ENCODE measurements at places on chromosomes 4 and X.
A peak's percentile ranks its signal among the peaks of the same experiment; 100 is the strongest.

GRCh38 chr4:137949746-137950145, 292.4 kb downstream of the SLC7A11 start:
- no peak for DNase-seq

- DNase-seq, result no peak
Observed at GRCh38 chr4:52877694-52878093, 15.6 kb downstream of the RASL11B start.

- no peak for DNase-seq
Observed at GRCh38 chr4:167079762-167080161, 154.5 kb downstream of the SPOCK3 start.

DNA sequence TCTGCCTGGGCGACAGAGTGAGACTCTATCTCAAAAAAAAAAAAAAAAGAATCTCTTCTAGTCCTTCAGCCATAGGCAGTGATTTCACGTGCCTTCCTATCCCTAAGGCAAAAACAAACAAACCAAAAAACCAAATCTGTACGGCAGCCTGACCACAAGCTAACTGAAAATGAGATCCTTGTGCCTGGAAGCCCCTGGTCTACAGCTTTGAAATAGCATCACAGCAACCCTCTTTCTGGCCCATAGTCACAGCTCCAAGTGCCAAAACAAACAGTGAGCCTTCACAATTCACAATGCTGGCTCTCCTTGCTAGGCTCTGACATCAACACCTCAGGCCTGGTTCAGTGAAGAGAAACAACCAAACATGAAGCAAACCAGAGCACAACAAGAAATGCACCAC, 46.1 kb downstream of the TMEM150C start:
- DNase-seq, result no peak

- DNase-seq, result no peak
Observed at GRCh38 chr4:4990857-4991540, 28.3 kb downstream of the CYTL1 start.

GRCh38 chrX:132470831-132471230, 18.0 kb downstream of the MBNL3 start:
- DNase-seq, result no peak

GRCh38 chr4:56757821-56758411, 63.6 kb downstream of the SPINK2 start:
- DNase-seq, result peak; percentile 65

GRCh38 chrX:47232803-47233332, at the start of gene USP11:
Gene USP11 (plus strand): TSS chrX:47233009. CDS start chrX:47233044, 35 bp downstream.
- peak; percentile 29 for DNase-seq

GRCh38 chrX:24145303-24146186, 4.0 kb upstream of the ZFX start:
- DNase-seq, result no peak

- no peak for DNase-seq
Observed at GRCh38 chr4:155789982-155790381, 31.2 kb downstream of the GUCY1B1 start.

- no peak for DNase-seq
Observed at GRCh38 chr4:85798012-85798770, 323.2 kb downstream of the ARHGAP24 start.

- no peak for DNase-seq
Observed at GRCh38 chr4:90979556-90979955, 852.4 kb downstream of the CCSER1 start.

DNA sequence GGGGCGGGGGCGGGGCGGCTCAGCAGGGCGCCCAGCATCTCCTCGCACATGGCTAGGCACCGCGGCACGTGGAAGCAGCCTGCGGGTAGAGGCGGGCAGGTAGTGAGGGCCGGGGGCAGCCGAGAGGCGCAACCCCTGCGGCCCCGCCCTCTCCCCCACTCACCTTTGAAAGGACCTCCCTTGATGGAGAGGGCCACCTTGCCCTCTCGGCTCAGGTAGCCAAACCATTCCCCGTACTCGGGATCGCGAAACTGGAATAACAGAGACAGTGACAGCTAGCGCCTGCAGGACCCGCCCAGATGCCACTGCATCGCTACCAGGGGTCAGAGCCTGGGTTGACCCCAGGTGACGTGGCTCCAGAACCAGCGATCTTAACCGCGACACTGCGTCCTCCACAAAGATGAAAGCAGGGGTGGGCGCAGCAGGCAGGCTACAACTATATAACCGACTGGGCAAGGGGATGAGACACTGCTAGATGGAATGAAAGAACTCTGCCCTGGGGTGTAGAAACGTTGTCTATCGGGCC, 552 bp upstream of the NAA10 start:
- DNase-seq, result no peak

DNA sequence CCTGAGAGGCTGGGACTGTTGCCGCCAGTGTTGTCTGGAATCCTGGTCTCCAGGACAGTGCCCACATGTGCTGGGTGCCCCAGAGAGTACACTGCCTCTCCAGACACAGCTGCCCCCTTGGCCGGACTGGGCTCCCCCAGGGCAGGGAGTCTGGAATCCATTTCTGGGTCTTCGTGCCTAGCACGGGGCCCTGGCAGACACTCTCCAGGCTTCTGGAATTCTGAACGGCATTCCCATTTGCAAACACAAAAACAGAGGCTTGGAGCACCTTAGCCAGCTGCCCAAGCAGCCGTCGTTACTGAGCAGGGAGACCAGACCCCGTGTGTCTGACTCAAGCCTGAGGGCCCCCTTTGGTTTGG, 20.8 kb downstream of the HMX1 start:
- no peak for DNase-seq

DNA sequence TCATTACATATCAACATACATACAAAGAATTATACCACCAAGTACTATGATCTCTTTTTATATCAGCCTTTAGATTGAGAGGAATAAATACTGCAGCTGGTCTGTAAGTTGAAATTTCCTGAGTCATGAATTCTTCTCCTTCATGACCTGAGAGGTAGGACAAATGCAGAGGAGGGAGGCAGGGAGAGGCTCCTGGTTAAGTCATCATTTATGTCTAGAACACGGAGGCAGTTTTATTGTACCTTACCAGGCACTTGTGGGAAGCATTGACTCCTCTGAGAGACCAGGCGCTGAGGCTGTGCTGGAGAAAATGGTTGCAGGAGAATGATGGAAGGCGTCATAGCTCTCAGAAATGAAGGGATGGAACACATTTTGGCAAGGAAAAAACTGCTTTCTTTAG, 12.5 kb upstream of the CASK start:
- no peak for DNase-seq

GRCh38 chr4:184383497-184384055, 90.8 kb downstream of the IRF2 start:
- no peak for DNase-seq

DNA sequence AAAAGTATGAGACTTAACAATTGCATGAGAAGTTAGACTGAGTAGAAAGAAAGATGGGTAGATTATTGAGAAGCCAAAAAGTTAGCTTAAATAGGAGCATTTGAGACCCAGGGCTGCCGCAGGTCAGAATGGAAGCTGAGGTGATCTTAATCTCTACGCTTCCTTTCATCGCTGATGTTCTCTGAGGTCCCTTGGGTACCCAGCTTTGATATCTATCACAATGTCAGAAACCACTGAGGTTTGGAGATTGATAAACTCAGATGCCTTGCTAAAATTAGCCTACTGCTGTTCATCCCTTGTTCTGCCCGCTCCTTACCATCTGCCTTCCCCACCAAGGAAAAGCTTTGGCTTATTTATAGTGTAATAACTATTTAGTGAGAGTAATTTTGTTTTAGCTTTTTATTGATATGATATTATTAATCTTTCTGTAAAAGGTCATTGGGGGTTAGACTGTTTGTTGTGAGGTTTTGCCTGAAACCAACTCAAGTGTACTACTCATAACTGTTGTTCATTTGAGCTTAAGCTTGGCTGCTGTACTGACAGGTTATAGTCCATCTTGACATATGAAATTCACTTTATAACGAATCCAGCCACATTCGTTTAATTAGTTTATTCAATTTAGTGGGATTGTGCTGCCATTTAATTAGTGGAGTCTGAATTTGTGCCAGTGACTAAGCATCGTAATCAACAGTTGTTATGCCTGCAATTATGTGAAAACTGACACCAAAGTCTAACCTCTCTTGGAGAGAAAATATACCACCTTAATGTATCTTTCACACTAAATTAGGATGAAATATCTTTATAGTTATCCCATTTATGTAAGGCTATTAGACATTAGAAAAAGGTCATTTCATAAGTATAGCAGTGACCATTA, 15.1 kb downstream of the MCUB start:
- DNase-seq, result no peak

DNA sequence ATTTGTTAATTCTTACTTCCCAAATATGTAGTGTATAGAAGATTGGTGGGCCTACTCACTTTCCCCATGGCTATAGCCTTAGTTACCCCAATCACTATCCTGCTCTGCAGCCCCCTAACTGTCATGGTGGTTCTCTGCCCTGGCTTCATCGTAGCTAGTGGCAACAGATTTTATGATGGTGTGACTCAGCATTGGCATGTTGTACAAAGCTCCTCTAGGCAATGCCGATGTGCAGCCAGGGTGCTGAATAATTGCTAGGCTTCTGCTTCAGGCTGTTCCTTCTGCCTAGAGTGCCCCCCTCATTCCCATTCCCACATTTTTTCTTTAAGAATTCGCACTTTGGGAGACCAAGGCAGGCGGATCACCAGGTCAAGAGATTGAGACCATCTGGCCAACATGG, 35.2 kb downstream of the AFF2 start:
- no peak for DNase-seq

GRCh38 chr4:100189820-100190642, at the start of gene DDIT4L:
Gene DDIT4L (minus strand): TSS chr4:100190468. CDS start chr4:100189983, 485 bp downstream.
- no peak for DNase-seq

- DNase-seq, result no peak
Observed at GRCh38 chrX:11100281-11101035, 10.7 kb upstream of the HCCS start.

DNA sequence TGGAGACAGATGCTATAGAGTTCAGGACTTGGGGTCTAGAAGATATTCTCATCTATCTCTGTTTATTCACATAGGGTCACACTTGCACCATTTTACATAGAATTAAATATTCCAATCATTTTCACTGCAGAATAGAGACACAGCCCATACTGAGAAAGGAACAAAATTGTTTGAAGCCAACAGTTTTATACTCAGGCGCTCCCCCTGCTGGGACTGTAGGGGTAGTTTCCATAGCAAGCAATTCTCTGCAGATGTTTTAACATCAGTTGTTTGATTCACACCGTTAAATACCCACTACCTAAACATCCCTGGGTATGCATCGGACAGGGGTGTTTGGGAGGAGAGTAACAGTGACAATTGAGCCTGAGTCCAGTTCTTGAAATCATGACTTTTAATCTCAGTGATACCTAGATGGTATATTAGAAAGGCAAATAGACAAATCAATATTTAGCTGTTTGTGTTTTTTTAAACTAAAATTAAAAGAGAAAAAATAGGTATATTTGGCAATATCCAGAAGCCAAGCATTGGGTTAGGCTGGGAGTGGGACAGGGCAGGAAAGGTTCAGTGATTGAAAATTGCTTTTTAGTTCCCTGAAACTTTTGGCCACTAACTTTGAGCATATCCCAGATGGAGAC, 33.8 kb downstream of the LONRF3 start:
- peak; percentile 2 for DNase-seq

DNA sequence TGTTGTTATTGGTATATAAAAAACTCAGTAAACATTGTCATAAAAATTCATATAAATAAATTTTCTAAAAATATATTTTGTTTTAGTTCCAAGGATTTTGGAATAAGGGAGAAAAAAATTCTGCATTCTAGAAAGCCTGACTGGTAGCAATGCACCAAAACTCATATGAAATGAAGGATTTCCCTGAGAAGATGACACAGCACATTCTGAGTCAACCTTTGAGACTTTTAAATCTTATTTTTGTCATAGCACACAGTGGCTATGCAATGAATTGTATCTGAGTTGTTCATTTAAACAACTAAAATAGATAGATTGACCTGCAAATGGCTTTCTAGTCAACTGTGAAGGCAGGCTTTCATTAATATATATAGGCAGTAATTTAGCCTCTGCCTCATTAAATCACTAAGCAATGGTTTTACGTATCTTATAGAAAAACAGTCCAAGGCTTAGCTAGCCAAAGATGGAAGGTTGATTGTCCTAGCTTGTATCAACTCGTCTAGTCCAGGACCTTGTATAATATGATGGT, 239.1 kb upstream of the NEIL3 start:
- no peak for DNase-seq

DNA sequence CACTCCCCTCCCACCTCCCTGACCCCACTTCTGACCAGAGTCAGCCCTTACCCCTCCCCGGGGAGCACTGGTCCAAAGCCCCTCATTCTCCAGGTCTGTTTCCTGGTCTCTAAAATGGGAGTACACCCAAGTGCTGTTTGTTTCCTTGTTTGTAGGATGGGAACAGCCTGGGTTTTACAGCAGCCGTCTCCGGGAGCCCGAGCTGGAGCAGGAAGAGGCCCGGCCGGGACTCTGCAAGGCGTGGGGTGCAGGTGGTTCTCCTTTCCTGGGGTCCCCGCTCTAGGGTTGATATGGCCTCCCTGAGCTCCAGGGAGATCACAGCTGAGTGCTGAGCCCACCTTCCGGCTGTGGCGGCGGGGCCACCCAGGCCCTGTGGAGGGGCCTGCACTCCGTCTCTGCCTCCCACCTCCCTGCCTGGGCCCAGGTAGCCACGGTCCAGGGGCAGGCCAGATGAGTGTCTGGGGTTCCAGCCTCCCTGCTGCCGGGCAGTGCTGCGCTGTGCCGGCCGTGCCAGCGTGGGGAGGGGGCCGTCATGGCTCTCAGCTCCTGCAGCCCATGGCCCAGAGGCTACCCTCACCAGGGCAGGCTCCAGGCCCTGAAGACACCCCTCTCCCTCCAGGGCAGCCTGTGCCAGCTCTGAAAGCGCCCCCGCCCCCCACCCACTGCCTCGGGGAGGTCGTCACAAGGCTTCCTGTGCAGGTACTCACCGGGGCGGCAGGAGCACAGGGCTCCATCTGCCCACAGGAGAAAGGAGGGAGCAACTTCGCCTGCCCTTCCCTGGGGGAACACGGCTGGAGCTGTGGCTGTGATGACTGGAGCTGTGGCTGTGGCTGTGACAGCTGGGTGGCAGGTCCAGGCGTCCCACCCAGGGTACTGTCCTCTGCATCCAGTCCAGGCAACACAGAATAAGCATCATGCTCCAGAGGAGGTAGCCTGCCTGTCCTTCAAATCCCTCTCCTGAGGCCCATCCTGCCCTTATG, 98.8 kb downstream of the ADRA2C start:
- no peak for DNase-seq

DNA sequence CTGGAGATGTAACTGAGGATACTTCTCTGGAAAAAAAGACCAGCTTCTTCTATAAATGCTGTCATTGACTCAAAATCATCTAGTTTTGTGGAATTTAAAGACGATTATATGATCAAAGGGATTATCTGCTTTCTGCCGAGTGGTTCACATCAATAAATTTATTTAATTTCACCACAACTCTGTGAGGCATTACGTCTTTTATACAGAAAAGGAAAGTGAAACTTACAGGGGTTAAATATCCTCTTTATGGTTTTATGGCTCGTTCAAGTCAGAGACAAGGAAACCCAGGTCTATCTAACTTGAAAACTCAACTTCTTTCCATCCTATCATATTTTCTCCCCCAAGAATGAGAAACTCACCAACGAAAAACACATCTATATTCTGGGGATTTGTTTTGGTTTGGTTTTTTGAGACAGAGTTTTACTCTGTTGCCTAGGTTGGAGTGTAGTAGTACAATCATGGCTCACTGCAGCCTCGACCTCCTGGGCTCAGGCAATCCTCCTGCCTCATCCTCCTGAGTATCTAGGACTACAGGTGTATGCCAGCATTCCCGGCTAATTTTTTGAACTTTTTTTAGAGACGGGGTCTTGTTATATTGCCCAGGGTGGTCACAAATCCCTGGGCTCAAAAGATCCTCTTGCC, 377.9 kb upstream of the EMCN start:
- DNase-seq, result no peak

All from activated T-cell treated with anti-CD3 and anti-CD28 coated beads for 48 hours (primary cell).